Nephron progenitor cell (in vitro differentiated cells): ENCODE measurements at places on chromosomes 12 and 14.

DNA sequence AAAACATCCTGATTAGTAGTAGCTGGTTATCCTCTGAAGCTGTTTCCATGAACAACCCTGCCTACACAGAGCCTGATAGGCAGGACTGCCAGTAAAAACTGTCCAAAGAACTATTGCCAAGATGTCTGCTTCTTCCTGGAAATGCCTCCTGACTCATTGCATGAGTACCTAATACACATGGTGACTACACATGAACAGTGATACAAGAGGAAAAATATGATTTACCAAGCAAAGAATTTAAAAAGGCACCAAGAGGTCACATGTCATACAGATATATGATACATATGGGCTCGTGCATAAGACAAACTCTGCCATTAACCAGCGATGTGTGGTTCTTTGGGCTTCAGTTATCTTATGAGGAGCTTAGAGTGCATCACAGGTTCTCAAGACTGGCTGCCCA, 552.3 kb downstream of the SLC16A7 start:
- DNase-seq, result no peak

DNA sequence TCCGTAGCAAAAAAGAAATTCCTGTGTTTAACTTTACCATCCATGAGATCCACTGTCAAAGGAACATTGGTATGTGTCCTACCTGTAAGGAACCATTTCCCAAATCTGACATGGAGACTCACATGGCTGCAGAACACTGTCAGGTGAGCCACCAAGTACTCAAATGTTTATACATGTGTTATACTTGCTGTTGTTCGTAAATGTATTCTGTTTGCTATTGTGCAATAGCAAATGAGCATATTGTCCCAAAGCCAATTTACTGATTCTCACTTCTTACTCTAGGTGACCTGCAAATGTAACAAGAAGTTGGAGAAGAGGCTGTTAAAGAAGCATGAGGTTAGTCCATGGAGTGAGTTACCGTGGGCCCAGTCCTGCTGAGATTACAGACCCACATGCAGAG, 9.4 kb downstream of the TRAFD1 start:
- no peak for DNase-seq

DNA sequence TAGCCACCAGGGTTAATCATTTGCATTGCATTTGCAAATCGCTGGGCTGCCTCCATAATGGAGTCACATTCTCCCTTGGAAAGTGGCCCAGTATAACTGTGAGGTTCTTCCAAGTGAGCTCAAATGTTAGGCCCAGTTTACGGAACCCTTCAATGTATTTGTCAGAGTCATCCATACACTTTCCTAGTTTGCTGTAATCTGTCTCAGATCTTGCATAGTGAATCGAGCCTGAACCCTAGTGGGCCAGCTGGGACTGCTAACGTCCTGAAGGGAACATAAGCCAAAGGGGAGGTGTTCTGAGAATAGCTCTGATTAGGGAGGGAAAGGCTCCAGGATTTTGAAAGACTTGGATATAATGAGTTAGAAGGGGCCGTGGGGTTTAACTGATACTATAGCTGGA, 406.3 kb downstream of the SLC6A15 start:
- DNase-seq, result no peak

DNA sequence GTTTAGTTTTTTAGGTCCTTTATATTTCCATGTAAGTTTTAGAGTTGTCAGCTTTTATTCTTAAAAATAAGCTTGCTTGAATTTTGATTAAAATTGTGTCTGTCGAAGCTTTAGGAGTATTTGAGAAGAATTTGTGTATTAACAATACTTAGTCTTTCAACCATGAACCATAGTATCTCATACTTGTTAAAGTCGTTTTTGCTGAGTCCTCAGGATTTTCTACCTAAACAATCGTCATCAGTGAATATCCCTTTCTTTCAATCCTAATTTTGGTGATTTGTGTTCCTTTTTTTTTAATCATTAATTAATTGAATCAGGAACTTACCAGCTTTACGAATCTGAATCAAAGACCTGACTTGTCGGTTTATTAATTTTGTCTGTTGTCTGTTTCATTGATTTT, 18.2 kb downstream of the CAND1 start:
- DNase-seq, result no peak

GRCh38 chr12:98861251-98861650, 216.2 kb downstream of the APAF1 start:
- no peak for DNase-seq

DNA sequence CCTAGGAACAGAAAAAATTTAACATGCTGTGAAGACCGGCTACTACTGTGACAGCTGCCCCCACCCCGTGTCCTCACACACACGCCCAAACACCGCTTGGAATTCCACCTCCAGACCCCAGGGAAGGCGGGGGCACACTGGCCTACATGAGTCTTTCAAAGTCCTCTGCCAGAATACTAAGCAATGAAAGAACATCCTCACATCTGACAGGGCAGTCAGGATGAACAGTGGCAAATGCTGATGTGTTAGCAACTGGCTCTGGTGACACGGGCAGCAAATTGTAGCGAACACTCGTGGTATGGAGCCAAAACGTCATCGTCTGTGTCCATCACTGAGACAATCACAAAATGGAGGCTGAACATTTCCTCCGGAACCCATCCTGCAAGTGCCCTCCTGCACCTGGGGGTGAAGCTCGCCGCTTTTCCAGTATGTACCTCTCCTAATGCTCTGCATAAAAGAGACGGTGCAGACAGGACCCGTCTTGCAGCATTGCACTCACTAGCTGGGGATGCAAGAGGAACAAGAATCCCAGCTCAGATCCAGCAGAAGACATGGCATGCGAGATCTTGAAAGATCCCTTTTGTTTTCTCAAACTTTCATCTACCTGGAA, 94.8 kb downstream of the BCL11B start:
- no peak for DNase-seq

DNA sequence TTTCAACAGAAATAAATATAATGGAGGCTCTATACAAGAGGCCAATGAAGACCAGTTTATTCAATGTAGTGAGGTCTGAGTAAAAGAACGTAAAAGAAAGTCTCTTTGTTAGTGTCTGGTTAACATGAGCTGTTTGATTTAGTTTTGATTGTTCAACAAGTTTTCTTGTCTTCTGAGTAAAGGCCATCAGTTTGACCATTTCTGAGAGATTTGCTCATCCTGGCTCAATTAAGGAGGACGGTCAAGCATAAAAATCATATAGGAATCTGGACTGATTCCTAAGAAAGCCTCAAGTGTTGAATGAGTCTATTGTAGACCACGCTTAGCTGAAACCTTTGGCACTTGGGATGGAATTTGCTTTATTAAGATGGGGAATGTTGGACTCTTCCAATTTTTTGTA, 32.5 kb upstream of the FGF23 start:
- DNase-seq, result no peak

GRCh38 chr12:92732216-92732615, 29.4 kb downstream of the PLEKHG7 start:
- DNase-seq, result no peak

- no peak for DNase-seq
Measured at GRCh38 chr12:24488091-24488596, 460.8 kb downstream of the BCAT1 start.

- no peak for DNase-seq
Measured at GRCh38 chr14:32230695-32231280, 27.7 kb upstream of the RNU6-8 start.

GRCh38 chr12:4228122-4228580, 45.4 kb upstream of the CCND2 start:
- no peak for DNase-seq

- peak; percentile 61 for DNase-seq
Measured at GRCh38 chr14:24368212-24368561, 203 bp downstream of the NFATC4 start.
